Large intestine (tissue), 12 donors: ENCODE measurements at places on chromosomes 4 and X.
A peak's percentile ranks its signal among the peaks of the same experiment; 100 is the strongest.

DNA sequence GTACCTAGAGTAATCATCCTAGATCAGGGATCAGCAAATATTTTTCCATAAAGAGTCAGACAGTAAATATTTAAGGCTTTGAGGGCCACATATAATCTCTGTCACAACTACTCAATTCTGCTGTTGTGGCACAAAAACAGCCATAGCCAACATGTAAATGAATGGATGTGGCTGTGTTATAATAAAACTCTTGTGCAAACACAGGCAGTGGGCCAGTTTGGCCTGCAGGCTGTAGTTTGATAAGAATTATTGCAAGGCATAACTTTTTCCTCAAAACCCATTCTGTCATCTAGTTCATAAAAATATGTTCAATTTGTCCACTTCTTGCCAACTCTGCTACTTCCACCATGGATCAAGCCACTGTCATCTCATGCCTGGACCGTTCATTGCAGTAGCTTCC is 39.4 kb upstream of the SHROOM4 start:
- H3K27me3 ChIP-seq: no peaks in the 10 kb centered on the region
- no peak overlapping the region for H3K27ac ChIP-seq
- no peak for DNase-seq
- H3K36me3 ChIP-seq: no peaks in the 10 kb centered on the region
- H3K4me3 ChIP-seq: no peak overlapping the region

DNA sequence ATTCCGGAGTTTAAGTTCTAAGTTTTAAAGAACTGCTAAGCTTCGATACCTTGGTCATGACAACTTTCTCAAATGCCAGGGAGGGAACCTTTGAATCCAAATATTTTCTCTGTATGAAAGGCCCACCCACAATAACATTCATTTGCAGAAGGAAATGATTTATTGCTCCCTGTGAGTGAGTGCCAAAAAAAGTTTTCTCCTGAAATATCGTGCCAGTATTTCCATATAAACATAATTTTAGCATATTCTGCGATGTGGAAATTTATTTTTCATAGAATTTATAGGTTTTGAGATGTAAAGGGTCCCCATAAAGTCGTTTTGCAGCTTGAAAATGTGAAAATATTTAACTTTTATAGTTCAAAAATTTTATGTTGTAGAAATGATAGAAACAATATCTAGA is 53.9 kb downstream of the BMPR1B start:
- no peaks in the 10 kb centered on the region for H3K4me1 ChIP-seq
- H3K4me3 ChIP-seq: no peak overlapping the region
- H3K27ac ChIP-seq: no peak overlapping the region
- H3K36me3 ChIP-seq: no peaks in the 10 kb centered on the region
- H3K27me3 ChIP-seq: no peaks in the 10 kb centered on the region
- no peak for DNase-seq

DNA sequence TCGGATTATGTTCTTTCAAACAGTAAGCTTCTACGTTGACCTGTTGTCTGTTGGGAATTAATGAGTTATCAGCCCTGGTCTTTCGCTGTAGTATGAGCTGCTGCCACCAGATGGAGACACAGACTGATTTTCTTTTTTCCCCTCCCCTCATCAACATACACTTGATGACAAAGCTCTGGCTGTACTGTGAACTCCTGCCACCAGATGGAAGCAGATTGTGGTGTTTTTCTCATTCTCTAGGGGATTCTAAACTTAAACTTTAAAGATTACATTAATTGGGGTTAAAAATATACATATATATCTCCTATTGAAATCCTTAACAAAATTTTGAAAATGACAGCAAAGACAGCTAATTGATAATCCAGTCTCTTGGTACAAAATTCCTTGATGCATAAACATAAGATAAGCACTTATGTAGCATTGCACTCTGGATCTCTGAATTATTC is 44.8 kb downstream of the SMS start:
- H3K27me3 ChIP-seq: no peaks in the 10 kb centered on the region
- peak; percentile 73 for DNase-seq
- H3K4me1 ChIP-seq: no peaks in the 10 kb centered on the region
- no peak overlapping the region for H3K4me3 ChIP-seq
- peaks cover 13% of the 10 kb centered on the region for H3K36me3 ChIP-seq

DNA sequence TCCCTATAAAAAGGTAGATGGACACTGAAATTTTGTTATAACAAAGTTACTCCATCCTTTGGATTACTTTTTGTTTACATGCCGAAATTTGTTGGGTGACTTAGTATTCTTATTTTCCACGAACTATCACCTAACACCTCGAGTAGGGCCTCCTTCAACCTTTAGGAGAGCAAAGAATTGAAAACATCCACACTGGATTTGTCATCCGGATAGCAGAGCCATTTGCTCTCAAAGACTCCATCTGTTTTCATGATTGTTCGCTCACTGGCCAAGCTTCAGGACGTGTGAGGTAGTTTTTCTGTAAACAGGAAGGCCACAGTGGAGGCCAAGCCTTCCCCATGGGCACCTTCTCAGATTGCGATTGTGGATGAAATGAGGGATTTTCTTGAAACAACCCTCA is at the start of gene ADAD1:
Gene ADAD1 (plus strand): TSS at position 301 of the 400 bp plus-strand sequence. CDS start 1,059 bp downstream, outside the sequence.
- H3K4me3 ChIP-seq: no peak within 1 kb of the TSS
- no peaks in the 10 kb centered on the region for H3K36me3 ChIP-seq
- no peak within 1 kb of the TSS for H3K27ac ChIP-seq

GRCh38 chrX:37997096-37997495 is 9.3 kb upstream of the SYTL5 start:
- H3K27ac ChIP-seq: no peak overlapping the region
- no peaks in the 10 kb centered on the region for H3K36me3 ChIP-seq
- H3K4me3 ChIP-seq: no peak overlapping the region
